CD8-positive, alpha-beta T cell (primary cell): ENCODE measurements at places on chromosomes 12 and 14.

DNA sequence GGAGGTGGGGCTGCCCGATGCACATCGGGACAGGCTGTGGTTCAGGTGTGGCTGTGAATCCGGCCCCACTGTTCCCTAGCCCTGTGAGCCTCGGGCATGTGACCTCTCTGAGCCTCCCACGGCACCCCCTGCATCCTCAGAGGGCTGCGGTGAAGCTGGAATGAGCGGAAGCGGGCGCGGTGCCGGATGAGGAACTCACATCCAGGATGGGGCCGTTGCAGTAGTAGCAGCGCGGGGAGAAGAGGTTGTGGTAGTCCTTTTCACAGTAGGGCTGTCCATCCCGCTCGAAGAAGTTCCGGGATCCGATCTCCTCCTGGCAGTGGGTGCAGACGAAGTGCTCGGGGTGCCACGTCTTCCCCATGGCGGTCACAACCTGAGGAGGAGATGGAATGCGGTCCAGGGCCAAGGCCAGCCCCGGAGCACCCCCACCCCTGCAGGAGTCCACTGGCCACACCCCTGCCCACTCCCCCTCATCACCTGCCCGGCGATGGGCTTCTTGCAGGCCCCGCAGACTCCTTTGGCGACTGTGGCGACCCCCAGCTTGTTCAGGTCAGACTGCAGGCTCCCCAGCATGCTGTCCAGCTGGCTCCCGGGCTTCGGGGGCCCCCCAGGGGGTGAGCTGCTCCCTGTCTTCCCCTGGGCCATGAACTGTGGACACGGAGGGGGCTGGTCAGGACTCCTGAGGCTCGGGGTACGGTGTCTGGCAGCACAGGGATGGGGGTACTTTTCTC lies 13.9 kb upstream of the RPLP0 start:
- DNase-seq, result no peak

- no peak for DNase-seq
Observed at GRCh38 chr14:50247245-50247644, 15.9 kb upstream of the SOS2 start.

- no peak for DNase-seq
Observed at GRCh38 chr12:78746001-78746400, 118.6 kb upstream of the SYT1 start.

GRCh38 chr12:124633365-124634362 lies 66.3 kb upstream of the NCOR2 start:
- no peak for DNase-seq

DNA sequence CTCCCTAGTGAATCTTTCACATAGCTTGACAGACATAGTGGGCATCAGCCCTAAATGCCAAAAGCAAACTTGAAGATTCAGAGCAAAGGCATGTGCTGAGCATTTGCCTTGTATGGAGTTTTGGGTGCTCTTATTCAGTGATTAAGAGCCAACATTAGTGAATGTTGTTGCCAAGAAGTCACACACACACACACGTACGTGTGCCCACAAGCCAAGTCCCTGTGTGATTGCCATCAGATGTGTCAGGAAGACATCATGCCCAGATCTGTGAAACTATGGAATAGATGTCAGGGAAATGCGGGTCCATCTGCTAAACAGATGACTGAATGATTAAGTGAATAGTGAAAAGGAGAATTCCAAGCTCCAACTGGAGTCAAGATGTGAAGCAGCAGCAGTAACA lies 149.0 kb downstream of the AKAP6 start:
- DNase-seq, result no peak

DNA sequence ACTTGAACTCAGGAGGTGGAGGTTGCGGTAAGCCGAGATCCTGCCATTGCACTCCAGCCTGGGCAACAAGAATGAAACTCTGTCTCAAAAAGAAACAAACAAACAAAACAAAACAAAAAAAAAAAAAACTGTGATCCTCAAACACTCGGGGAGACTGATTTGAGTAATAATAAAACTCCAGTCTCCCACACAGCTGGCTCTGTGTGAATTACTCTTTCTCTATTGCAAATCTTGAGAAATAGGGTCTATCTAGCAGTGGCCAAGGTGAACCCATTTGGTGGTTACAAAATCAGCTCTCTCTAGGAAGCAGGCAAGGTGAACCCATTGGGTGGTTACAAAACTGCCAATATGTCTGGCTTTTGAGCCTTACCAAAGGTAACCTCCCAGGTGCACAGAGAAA lies 6.0 kb upstream of the ACOT6 start:
- DNase-seq, result no peak

- DNase-seq, result no peak
Observed at GRCh38 chr12:96140174-96140573, 54.0 kb upstream of the ELK3 start.

GRCh38 chr12:128170181-128170580 lies 96.8 kb upstream of the TMEM132C start:
- no peak for DNase-seq

DNA sequence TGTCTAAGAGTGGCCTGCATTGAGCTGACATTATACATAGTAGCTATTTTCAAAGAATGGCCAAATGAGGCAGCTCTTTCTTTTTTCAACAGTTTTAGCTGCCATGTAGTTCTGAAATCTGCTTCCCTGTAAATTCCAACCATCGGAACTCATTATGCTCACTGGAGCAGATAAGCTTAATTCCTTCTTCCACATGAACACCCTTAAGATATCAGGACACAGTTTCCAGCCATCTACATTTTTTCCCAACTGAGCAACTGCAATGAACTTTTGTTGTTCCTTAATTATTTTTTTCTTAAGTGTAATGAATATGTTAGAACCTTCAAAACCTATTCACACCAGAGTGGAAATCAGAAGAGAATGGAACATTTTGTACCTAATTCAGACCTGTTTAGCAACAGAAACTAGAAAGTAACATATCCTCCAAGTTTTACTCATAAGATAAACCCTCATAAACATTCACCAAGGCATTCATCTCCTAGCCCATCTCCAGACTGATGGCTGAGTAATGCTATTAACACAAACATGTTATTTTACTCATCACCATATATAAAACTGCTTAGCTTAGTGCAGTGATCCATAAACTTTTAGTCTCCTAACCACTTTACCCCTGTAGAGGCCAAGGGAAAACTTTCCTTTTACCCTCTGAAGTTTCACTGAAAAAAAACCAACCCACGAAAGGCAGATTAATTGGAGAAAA lies 296.1 kb upstream of the SYT1 start:
- DNase-seq, result no peak

- no peak for DNase-seq
Observed at GRCh38 chr12:124392667-124393413, 97.9 kb downstream of the RFLNA start.

- DNase-seq, result peak; percentile 37
Observed at GRCh38 chr14:97776890-97777558, 979.8 kb downstream of the VRK1 start.

DNA sequence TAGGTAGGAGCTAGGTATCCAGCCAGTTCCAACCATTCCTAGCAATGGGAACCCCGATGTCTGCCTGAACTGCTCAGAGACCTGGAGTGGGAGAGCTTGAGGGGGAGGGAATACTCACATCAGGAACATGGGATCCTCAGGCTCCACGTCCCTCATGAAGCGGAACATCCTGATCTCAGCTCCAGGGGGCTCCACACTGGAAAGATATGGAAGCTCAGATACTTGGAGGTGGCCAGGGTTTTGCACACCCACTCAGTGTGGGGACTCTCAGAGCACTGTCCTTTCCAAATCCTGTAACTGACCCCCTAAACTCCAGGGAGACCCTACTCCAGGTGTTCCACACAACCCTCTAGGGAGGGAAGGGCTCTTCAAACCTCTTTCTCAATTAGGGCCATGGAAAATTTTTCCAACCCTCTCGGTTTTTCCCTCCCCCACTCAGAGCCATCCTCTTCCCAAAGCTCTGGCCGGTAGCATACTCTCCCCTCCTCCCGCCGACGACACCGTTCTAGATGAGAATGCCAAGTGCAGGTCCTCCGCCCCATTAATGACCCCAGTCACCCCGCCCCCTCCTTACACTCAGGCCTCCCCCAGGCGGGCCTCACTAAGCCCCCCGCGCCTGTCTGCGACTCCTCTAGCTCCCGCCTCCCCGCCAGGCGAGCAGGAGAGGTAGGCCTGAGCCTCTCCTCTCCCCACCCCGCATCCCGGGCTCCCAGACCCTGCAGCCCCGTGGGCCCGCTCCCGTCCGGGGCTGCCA lies 597 bp downstream of the MLF2 start:
- no peak for DNase-seq

DNA sequence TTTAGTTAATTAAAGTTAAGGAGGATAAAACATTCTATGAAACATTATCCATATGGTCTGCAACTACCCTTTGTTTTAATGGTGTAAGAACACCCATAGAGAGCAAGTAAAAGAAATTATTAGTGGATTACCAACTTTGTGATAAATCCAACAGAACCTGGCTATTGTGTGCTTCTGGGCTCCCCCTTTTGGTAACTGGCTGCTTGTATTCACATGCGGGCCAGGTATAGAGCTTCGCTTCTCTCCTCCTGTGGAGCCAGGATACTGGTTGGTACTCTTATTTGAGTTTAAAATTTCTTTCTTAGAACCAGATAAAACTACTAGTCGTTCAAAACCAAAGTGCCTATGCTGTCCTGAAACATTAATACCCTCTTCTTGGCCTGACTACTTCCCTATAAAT lies 81.0 kb downstream of the PTPRR start:
- no peak for DNase-seq

- DNase-seq, result no peak
Observed at GRCh38 chr12:113853491-113853890, 112.6 kb downstream of the RBM19 start.

DNA sequence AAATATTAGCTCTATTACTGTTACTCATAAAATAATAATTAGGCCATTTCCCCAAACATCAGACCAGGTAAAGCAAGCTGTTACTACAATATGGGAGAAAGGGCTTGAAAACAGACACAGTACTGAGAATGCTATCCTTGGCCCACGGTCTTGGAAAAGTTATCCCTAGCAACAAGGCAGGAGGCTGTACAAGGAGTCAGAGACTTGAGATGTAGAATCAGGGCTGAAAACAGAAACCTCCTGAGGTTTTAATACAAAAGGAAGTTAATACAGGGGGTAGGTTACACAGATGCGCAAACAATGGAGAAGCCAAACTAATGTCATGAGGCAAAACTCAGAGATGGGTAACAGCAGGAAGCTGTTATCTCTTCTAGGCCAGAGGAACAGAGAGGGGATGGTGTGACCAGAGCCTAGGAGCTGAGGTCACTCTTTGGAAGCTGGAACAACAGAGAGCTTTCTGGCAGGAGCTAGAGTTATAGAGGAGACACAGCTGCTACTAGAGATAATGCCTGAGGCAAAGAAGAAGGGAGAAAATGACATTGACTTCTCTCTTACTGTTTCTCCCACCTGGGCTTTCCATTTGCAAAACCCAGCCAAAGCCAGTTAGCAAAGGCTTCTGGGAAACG lies 248.8 kb downstream of the SUDS3 start:
- no peak for DNase-seq

GRCh38 chr12:68250454-68250853 lies 3.0 kb downstream of the IL22 start:
- no peak for DNase-seq

DNA sequence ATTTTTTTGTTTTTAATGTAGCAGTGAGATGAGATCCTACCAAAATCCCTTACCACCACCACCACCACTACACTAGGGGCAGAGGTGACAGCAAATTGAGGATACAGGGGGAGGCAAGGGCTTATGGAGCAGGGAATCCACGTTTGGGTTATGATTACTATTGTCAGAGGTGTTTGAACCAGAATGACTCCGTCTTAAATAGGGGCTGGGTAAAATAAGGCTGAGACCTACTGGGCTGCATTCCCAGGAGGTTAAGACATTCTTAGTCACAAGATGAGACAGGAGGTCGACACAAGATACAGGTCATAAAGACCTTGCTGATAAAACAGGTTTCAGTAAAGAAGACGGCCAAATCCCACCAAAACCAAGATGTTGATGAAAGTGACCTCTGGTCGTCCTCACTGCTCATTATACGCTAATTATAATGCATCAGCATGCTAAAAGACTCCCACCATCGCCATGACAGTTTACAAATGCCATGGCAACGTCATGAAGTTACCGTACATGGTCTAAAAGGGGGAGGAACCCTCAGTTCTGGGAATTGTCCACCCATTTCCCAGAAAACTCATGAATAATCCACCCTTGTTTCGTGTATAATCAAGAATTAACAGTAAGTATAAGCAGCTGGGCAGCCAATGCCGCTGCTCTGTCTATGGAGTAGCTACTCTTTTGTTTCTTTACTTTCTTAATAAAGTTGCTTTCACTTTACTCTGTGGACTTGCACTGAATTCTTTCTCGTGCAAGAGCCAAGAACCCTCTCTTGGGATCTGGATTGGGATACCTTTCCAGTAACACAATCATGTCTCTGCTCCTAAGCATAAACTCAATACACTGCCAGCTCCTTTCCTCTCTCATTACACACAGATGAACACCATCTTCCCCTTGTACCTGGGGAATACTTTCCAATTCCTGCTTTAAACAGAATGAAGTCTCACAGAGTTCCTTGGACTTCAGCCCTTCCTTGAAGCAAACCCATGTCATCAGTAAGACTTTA lies 16.7 kb upstream of the CRY1 start:
- DNase-seq, result no peak

DNA sequence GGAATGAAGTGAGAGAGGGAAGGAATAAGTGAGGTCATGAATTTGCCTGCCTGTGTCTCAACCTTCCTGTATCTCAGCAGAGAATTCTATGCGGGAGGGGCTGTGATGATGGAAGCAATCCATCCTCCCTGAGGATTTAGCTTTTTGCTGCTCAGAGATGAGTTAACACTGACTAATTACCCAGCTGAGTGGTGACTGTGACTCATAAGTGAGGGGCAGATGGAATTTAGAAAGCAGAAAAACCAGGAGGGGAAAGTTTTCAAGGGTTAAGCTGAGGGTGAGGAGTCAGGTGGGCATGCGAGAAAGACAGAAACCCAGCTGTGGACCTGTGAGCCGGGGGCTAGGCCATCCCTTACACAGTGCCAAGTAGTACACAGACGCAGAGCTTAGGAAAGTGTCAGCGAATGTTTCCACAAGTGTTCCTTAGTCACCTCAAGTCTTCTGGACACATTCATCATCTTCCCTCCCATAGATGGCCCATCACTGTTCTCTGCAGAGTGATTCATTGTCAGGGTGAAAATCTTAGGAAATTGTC lies 277.9 kb downstream of the IPO8 start:
- DNase-seq, result no peak

GRCh38 chr12:104669851-104670337 lies 213.1 kb downstream of the CHST11 start:
- peak; percentile 53 for DNase-seq

DNA sequence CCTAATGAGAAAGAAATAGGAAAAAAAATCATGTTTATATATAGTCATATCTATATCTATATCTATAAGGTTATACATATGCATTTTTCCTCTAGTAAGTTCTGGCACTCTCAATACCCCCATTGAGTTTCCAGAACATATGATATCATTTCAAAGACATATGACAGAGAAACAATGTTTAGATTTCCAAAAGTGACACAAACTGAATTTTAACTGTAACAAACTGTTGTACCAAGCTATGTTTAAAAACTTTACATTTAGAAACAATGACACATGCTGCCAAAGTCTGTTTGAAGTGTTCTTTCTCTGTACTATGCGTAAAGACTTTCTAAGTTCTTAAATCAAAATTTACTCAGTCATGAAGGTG lies 171.6 kb downstream of the PRKD1 start:
- no peak for DNase-seq
